ENCODE measurements at places on chromosomes 1 and 21. TPM values are rescaled to one million over a fixed set of nuclear protein-coding genes. Genes with fewer than 3 reads are reported as not detected.

DNA sequence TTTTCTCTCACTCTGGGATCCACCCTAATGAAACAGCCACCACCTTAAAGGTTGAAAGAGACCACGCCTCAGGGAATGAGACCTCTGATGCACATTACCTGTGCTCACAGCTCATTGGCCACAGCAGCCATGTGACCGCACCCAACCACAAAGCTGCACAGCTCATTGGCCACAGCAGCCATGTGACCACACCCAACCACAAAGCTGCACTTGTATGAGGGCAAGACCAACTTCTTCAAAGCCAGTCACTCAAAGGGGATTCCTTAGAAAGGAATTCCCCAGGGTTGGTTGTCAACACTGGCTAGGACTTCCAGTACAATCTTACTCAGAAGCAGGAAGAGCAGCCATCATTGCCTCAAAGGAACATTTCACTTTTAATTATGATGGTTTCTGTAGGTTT is 43.6 kb upstream of the PDE9A start:
- DNase-seq, result no peak

DNA sequence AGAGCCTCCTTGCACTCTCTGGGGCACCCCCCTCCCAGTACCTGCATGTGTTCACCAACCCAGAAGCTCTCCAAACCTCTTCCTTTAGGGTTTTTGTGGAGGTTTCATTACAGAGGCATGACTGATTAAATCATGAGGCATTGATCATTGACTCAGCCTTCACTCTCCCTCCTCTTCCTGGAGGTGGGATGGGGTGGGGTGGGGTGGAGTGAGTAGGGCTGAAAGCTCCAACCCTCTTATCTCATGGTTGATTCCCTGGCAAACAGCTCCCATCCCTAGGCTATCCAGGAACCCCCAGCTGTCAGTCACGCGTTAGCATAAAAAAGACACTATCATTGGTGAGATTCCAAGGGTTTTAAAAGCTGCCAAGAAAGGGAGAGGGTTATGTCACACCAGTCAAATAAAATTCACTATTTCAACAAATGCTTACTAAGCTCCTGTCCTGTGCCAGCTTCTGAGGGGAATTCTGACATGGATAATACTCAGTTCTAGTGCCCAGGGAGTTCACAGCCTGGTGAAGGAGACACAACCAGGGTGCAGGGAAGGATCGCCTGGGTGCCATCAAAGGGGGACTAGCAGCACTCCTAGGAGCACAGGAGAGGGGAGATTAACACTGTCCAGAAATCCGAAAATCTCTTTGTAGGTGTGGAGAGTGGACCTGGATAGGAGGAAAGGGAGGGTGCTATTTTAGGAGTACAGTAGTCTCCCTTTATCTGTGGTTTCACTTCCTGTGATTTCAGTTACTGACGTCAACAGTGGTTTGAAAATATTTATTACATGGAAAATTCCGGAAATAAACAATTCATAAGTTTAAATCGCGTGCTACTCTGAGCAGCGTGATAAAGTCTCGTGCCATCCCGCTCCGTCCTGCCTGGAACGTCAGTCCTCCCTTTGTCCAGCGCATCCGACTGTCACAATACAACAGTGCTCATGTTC is 6.8 kb upstream of the IL24 start:
- DNase-seq, result no peak

The ZNF670 gene
- 3.9 TPM for total RNA-seq

- peak; percentile 85 for DNase-seq
Observed at GRCh38 chr1:201085902-201086735, 26.1 kb downstream of the CACNA1S start.

The PPIAL4G gene
- not detected for total RNA-seq

DNA sequence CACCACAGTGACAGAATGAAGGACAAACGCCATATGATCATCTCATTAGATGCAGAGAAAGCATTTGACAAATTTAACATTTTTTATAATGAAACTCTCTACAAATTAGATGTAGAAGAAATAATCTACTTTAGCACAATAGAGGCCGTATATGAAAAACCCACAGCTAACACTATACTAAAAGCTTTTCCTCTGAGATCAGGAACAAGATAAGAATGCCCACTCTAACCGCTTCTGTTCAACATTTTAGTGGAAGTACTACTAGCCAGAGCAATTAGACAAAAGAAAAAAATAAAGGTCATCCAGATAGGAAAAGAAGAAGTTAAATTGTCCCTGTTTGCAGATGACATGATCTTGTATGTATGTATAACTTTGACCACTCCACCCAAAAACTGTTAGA is 109.7 kb downstream of the SLC35F3 start:
- DNase-seq, result no peak

The FAM72C gene
- total RNA-seq, result 8.4 TPM

The TM2D1 gene
- total RNA-seq, result 38.7 TPM

The CHTOP gene
- 100 TPM for total RNA-seq

All from Calu3 (cell line).